NCI-H2081 (cell line): ENCODE measurements at places on chromosomes 11 and 22.

GRCh38 chr22:20243537-20244249 is 24.4 kb downstream of the RTN4R start:
- peak; percentile 70 for DNase-seq

- DNase-seq: no peak
These were observed 560 bp downstream of the PHOX2A start for GRCh38 chr11:72243173-72244059.

- no peak for DNase-seq
These were observed 594 bp downstream of the MPST start for GRCh38 chr22:37020192-37020479.

GRCh38 chr11:2507945-2508749 is 63.3 kb downstream of the KCNQ1 start:
- DNase-seq: no peak

DNA sequence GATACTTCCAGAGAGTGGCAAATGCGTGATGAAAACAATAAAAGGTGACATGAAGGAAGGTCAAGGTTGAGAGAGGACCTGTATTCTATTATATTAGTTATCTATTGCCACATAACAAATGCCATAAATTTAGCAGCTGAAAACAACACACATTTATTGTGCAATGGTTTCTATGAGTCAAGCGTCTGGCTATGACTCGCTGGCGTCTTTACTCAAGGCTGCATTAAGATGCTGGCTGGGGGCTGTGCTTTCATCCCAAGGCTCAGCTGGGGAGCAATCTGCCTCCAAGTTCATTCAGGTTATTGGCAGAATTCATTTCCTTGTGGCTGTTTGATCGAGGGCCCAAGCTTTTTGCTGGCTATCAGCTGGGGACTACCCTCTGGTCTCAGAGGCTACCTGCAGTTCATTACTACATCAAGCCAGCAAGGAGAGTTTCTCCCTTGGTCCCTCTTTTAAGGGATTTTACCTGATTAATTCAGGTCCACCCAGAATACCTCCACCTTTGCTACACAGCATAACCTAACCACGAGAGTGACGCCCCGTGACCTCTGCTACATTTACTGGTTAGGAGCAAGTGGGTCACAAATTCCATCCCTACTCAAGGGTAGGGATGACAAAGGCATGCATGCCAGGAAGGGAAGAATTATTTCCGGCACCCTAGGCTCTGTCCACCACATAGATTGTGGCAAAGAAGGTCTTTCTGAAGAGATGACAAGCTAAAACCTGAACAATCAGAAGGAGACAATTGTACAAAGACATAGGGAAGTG is 549.1 kb downstream of the MN1 start:
- no peak for DNase-seq

- DNase-seq: no peak
These were observed 679.9 kb downstream of the KCNA4 start for GRCh38 chr11:29336727-29337575.

DNA sequence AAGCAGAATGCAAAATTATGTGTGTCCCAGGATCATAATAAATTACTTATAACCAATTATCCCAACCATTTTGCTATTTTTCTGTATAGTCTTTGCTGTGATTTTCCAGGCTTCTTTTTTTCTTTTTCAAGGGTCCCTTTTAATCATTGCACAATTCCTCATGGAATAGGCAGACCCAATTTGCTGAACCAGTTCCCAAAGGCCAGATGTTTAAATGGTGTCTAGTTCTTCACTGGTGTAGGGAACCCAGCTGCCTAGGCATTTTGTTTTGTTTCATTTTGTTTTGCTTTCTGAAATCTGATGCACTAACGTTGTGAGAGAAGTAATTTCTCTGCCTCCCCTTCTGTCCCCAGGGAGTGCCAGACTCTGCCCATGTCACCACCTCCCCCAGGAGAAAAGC is 60.4 kb downstream of the CHST1 start:
- DNase-seq: no peak

- no peak for DNase-seq
These were observed 1.2 kb downstream of the AIP start for GRCh38 chr11:67483831-67484665.

DNA sequence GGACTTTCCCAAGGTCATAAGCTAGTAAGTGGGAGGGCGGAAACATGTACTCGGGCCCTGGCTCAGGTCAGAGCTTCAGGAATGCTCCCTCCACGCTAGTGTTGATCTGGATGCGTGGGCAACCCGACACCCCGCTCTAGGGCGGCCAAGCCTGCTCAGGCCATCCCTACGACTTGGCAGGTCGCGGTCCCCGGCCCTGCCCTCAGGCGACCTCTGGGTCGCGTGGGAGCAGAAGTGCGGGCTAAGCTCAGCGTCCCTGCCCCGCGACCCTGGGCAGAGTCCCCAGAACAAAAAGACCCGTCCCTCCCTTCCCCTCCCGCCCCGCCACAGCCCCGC is 781 bp upstream of the TEF start:
- DNase-seq: no peak

GRCh38 chr11:75326439-75326810 is 25.0 kb downstream of the ARRB1 start:
- no peak for DNase-seq

DNA sequence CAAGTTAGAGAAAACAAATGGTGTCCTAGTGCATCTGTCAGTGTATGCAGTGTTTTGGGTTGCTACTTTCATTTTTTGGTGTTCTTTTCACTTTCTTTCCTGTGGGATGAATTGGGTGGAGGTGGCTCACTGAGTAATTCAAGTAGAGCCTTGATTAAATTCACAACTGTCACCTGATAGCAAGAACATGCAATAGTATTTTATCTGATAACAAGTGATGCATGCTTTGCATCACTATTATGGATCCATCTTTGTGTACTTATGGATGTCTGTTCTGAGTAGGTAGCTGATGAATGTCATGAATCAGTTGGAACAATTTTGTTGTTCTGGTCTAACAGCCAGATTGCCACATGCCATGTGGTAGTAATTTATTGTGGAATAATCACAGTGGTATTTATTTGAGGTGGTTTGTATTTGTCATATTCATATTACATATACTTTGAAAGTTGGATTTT is 87.5 kb downstream of the DDX10 start:
- DNase-seq: no peak

DNA sequence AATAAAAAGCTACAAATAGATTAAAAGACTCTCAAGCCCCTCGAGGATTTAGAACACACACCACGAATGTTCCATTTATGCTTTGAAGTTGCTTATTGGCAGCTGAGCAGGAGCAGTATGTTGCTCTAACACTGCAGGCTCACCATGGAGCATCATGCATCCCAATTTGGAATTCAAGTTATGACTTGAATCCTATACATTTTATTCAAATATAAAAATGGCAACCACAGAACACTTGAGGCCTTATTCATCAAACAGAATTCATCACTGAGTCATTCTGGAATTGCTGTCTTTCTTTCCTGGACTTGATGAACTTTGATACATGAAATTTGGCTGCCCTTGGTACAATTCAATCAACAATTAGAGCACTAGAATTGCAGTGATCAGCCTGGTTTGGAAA is 24.5 kb upstream of the BLID start:
- DNase-seq: no peak
